ENCODE measurements at places on chromosomes 2 and 18.
A peak's percentile ranks its signal among the peaks of the same experiment; 100 is the strongest.

- no peak for DNase-seq
Measured at GRCh38 chr2:148022351-148022750, 1.5 kb downstream of the MBD5 start.

- no peak for DNase-seq
Measured at GRCh38 chr2:43021791-43022509, 204.5 kb downstream of the ZFP36L2 start.

DNA sequence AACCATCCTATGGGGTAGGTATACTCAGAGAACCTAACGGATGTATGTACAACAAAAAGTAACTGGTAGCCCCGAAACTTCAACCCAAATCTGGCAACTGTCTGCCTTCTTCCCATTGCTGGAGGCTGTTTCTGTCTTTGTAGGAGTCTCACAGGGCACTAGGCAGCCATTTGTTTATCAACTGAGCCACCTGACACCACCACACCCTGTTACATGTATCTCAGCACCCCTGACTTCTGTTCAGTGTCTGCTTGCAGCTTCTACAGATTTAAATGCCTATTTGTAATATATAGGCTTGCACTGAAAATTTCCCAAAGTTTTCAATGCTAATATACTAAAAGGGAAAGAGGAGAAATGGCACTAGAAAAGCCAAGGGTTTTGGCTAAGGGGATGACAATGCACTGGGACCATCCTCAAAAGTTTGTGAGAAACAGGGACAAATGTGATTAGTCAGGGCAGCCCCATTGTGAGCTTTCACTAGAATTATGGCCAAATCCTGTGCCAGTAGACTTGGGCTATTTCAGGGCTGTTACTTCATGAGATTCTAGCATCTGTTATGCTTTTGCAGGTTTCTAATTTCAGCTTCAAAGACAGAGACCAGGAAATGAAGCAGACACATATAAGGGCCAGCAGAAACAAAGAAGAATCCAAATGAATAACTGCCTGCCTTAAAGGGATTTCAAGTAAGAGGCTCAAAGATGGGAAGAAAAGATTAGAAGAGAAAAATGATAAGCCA is 103.3 kb downstream of the MYO5B start:
- DNase-seq, result no peak

DNA sequence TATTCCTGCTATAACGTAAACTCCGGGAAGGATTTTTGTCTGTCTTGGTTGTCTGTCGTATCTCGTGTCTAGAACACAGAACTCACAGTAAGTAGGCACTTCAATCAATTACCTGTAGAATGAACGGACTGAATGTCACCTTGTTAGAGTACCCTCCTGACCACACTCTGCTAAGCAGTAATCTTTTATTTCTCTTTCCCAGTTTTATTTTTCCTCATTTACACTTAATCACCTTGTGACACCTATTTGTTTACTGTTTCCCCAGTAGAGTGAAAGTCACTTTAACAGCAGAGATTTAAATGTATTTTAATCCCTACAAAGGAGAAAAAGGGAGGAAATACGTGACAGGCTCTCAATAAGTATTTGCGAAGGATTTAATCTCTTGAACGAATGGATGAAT is 514 bp upstream of the EPB41L5 start:
- no peak for DNase-seq

DNA sequence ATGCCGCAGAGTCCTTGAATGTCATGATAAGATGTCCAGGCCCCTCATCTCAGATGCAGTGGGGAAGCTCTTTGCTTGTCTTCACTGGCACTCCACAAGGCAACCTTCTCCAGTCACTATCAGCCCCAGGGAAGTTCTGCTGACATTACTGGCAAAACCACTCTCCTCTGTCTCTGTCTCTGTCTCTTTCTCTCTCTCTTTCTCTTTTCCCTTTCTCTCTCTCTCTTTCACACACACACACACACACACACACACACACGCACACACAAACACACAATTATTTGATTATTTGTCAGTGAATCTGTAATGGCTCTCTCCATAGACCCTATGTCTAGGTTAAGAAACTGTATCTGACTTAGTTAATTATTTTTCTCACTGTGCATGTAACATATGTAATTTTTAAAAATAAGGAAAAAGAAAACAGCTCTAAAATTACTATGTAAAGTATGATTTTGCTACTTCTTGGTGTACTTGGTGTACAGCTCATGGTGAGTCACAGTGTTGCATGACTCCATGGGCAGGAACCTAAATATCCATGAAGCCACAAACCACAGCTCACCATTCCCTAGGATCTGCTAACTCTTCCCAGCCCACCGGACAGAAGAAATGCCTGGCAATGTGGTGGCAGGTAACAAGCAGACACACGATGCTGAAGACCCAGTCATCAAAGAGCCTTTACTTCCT is 594.9 kb upstream of the ID2 start:
- no peak for DNase-seq

- DNase-seq, result no peak
Measured at GRCh38 chr2:229882583-229882982, 39.2 kb downstream of the TRIP12 start.

DNA sequence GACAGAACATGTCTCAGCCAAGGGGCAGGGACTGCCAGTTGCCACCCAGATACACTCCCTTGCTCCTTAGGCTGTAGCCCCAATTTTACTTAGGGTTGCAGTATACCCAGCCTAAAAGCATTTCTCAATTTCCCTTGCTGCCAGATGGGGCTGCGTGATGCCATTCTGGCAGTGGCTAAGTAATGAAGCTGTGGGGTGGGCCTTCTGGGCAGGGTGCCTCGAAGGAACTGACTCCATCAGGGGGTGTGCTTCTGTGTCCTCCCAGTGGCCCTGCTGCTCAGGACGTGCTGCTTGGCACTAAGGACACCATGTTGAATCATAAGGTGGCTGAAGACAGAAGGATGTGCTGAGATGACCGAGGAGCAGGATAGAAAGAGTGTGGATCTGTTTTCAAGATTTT is 74.2 kb downstream of the VWA3B start:
- no peak for DNase-seq

- no peak for DNase-seq
Measured at GRCh38 chr2:11669454-11670291, at the start of gene NTSR2. Gene NTSR2, minus strand, starts transcription at chr2:11670195. Its CDS starts 66 bp downstream, at chr2:11670129.

DNA sequence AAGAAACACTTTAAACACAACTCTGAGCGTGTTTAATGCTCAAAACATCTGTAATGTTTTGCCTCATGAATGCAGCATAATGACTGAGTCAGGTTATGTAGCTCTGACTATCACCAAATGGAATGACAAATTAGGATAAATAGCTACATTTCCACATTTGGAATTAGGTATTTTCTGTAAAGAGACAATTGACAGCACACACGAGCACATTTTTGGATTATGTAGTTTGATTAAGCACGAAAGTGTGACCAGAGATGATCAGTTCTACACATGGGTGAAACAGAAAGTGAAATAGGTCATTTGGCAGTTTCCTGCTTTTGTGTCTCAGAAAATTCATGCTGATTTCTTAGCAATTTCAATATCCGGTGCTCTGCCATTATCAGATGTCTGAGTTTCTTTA is 29.0 kb downstream of the LPIN1 start:
- DNase-seq, result no peak

GRCh38 chr18:12882453-12883371 is 1.3 kb downstream of the PTPN2 start:
- DNase-seq, result no peak

GRCh38 chr2:148619560-148620195 is 24.9 kb upstream of the EPC2 start:
- DNase-seq, result no peak

DNA sequence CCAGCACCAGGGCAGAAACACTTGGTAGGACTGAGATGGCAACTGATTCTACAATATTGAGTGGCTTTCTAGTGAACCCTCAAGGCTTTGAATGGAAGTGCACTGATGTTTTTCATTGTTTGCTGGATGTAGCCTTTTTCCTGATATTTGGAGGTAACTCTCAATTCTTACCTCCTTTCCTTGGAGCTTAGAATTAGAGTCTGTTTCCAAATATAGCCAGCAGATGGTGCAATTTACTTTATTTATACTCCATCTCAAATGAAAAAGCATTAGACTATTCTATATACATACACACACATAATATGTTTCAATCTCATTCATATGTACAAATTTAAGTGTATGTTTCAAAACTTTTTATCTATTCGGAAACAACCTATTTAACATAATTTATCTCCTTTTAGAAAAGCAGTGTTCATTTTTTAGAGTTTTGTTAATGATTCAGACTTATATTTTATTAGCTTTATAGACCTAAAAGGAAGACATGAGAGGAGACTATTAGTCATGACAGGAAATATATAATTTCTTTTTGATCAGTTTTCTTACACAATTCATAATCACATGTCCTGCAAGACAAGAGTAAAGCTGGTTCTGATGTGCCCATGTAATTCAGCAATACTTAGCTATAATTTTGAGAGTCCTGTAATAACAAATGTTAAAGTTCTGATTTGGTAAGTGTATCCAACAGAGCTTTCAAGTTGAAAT is 124.8 kb downstream of the NUP35 start:
- no peak for DNase-seq

GRCh38 chr18:57014772-57015413 is 132.0 kb upstream of the BOD1L2 start:
- DNase-seq, result no peak

DNA sequence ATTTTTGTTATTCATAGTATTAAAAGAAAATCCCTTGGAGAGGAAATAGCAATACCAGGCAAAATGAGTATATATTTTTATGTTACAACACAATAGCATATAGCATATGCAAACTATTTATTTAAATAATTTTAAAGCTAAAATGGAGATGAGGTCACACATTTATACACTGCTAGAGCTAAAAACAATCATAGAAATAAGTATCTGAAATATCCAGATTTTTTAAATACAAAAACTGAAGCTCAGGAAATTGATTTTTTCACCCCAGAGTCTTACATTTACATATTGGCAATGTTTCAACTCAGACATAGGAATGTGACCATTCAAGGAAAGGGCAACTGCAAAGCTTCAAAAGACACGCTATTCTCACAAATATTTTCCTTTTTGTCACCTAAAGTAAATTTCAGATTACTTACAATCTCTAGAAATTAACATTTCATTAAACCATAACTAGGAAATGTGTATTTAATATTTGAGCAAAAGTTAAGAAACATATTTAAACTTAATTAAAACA is 8.9 kb downstream of the TFPI start:
- DNase-seq, result no peak

DNA sequence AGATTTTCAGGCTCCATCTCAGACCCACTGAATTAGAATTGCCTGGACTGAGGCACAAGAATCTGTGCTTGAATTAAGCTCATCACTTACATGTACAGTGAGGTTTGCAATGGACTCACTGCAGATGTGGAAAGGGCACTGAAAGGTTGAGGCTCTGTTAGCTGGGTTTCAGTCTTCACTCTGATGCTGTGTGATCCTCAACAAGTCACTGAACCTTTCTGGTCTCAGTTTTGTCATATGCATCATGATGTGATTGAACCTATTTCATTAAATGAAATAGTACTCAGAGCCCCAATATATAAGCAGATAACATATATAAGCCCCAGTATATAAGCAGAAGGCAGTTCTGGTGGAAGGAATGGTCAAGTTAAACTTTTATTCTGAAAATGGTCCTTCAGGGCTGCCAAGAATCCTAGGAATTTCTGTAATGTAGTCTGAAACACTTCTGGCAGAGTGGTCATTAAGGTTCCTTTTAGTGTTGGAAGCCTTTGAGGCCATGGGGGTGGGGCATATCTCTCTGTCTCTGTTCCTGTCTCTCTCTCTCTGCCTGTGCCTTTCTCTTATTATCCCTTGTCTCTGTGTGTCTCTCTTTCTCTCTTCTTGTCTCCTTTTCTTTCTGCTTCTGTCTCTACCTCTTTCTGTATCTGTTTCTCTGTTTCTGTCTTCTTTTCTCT is 110.4 kb downstream of the ADCYAP1 start:
- DNase-seq, result no peak

DNA sequence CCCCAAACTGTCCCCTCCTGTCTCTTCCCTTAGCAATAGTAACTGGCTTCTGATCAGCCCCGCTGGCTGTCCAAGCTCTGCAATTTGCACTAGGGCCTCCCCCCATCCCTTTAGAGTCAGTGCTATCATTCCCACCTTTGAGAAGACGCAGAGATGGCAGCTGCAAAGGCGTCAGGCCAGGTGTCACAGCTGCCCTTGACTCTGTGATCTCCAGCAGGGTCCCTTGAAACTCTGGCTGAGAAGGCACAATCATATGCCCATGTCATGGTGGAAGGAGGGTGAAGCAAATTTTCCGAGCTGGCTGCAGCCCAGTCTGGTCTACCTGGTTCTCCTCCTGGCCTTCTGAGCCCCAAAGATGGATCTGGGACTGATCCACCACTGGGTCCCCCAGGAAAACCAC is 49.2 kb upstream of the TEX51 start:
- DNase-seq, result no peak

GRCh38 chr18:56606618-56607017 is 31.8 kb downstream of the TXNL1 start:
- no peak for DNase-seq

- DNase-seq, result no peak
Measured at GRCh38 chr2:72035518-72036172, 112.0 kb downstream of the CYP26B1 start.

DNA sequence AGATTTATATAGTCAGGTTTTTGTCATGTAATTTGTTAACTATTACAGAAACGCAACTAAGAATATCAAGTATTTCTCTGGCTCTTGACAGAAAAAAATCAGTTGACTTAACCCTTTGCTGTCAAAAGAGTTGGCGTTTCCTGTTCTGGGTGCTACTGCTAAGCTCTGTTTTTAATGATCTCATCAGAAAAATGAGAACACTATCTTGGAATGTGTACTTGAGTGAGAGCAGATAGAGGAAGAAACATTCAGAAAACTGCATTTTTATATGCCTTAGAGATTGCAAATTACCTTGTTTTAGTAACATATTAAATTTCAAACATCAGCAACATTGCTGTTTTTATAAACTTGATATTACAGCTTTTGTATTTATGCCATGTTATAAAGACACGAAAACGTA is 297.9 kb downstream of the RDH14 start:
- DNase-seq, result no peak

GRCh38 chr2:112182581-112183034 is 44.4 kb downstream of the FBLN7 start:
- peak; percentile 44 for DNase-seq

DNA sequence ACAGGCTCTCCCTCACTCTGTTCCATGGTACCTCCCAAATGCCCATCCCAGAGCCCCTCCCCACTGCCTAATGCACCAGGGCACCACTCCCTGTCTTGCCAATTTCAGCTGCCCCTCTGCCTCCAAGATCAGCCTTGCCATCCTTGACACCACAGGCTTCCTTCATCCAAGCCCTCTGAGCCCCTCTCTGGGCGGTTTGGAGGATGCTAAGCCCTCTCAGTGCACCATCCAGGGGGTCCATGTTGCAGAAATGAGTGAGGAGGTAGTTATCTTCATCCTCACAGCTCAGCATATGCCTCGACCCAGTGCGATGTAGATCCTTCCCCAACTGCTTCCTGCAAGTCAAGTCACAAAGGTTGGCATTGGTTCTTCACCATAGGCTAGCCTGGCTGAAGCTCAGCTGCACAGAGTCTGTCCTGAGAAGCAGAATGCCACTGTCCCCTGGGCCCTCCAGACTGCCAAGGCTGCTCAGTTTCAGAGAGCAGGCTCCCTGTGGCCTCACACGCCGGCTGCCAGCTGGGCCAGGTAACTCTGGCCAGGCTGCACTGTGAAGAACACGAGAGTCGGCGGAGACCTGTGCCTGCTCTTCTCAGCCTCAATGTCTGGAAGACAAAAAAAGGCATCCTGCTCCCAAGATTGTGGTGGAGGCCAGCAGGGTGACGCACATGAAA is 9.9 kb upstream of the MAP3K2 start:
- DNase-seq, result no peak
